ENCODE measurements at places on chromosomes 16 and 17.
A peak's percentile ranks its signal among the peaks of the same experiment; 100 is the strongest.

GRCh38 chr16:80973991-80974390 is 32.7 kb downstream of the CMC2 start:
- no peak for DNase-seq

DNA sequence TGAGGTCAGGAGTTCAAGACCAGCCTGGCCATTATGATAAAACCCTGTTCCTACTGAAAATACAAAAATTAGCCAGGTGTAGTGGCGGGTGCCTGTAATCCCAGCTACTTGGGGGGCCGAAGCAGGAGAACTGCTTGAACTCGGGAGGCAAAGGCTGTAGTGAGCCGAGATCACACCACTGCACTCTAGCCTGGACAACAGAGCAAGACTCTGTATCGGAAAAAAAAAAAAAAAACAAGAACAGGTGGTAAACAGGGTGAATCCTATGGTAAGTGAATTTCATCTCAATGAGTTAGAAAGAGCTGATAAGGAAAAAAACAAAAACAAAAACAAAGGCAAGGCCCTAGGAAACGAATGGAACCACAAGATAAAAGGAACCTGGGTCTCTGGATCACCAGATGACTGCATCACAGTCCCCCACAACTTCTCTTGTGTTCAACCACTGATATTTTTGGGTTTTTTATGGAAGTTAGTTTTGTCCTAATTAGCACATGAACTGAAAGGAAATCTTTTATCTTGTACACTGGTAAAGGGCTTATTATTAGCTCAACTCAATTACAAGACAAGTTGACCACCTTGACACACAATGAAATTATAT is 21.0 kb downstream of the GLG1 start:
- no peak for DNase-seq

- DNase-seq: no peak
These were observed 4.1 kb upstream of the SMIM5 start for GRCh38 chr17:75629157-75629556.

- DNase-seq: peak; percentile 32
These were observed 383.8 kb downstream of the ZFHX3 start for GRCh38 chr16:72664056-72664508.

DNA sequence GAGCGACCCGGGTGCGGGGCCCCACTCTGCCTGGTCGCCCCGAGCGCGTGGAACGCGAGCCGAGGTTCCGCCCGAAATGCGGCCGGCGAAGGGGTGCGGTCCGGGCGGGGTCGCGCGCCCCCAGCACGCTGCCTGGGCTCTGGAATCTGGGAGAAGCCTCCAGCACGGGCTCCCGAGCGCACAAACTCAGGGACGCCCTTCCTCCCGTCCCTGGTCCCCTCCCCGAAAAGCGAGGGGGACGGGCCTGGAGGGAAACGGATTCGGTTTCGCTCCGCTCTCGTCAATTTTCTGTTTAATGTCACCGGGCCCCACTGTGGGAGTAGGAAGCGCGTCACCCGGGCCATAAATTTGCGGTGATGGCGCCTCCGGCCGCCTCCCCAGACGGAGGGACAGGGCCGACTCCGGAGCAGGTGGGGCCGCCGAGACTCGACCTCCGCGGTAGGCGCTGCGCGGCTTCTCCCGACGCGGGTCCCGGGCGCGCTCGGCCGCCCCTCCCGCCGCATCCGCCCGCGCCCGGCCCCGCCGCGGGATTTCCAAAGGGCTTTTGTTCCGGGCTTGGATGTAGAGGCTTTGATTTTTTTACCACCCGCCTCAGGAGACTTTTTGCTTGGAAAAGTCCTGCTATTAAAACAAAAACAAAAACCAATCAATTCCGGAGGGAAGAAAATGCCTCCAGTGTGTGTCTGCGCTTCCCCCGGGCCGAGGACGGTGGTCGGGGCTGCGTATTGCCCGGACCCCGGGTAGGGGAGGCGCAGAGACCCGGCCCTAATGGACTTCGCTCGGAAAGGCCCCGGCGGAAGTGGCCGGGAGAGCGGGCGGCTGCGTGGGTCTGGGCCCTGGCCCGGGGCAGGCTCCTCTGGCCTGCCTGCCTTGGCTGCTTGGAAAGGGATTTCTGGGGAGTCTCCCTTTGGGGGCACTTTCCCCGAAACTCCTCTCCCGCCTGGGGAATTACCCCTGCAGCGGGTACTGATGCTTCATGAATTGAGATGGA is 7.9 kb upstream of the BAHCC1 start:
- peak; percentile 82 for DNase-seq

DNA sequence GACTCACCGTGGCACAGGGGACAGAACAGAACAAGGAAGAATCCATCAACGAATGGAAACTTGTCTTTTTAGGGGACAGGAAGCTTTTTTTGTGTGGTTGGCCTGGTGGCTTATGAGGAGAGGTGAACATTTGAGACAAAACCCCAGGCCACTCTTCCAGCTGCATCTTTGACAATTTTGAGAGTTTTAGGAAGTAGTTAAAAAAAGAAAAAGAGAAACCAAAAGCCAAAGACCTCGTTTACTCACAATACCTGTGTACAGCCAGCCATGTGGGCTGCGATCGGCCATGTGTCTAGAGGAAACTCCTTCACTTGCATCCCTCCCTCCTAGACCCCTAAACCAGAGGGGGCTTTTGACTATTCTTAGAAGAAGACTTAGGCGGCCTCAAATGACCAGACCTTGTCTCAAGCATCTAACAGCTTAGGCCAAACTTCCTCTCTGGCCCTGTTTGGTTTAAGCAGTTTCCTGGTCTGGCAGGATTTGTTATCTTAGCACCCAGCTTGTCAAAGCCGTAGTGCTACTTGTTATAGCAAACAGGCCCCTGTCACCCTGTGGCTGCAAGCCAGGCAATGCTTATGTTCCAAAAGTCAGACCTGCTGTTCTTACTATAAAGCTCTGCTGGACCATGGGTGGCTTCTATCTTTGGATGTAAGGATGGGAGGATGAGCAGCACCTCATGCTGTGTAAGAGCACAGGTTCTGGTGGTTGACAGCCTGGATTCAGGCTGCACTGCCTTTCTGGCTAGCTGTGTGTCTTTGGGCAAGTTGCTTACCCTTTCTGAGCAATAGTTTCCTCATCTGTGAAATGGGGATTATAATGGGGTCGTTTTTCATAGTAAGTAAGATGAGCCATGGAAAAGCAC is 17.7 kb downstream of the KSR1 start:
- no peak for DNase-seq

- DNase-seq: no peak
These were observed 1.6 kb downstream of the CHD9 start for GRCh38 chr16:53056392-53056881.

GRCh38 chr17:46057366-46057765 is 58.3 kb downstream of the STH start:
- no peak for DNase-seq

DNA sequence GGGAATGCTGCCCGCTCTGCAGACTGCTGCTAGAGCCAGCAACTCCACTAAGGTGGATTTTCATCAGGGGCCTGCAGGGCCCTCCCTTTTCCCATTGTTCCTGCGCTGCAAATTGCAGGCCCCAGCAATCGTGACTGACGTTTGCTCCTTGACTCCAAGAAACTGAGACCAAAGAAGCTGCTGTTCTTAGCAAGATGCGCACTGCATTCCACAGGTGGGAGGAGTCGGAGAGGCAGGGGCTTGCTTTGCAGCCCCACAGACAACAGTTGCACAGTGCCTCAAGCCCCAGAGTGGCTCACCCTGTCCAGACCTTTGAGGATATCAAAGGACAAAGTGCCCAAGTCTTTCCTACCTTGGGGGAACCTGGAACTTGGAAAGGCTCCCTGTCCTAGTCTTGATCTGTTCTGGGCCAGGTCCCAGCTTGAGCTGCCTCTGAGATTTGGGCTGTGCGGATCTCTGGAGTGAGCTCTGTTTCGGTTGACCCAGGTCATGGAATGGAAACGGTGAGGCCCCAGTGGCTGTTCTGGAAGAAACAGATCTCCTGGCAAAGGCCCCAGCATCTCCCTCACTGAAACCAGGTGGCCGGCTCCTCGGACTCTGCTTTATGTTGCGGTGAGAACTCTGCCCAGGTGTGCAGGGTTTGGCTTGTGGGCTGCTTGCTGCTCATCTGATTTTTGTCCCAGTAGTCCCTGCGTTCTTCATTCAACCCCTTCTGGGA is 24.9 kb downstream of the PLCD3 start:
- no peak for DNase-seq

GRCh38 chr17:3034578-3034920 is 28.9 kb downstream of the OR1D5 start:
- DNase-seq: no peak

DNA sequence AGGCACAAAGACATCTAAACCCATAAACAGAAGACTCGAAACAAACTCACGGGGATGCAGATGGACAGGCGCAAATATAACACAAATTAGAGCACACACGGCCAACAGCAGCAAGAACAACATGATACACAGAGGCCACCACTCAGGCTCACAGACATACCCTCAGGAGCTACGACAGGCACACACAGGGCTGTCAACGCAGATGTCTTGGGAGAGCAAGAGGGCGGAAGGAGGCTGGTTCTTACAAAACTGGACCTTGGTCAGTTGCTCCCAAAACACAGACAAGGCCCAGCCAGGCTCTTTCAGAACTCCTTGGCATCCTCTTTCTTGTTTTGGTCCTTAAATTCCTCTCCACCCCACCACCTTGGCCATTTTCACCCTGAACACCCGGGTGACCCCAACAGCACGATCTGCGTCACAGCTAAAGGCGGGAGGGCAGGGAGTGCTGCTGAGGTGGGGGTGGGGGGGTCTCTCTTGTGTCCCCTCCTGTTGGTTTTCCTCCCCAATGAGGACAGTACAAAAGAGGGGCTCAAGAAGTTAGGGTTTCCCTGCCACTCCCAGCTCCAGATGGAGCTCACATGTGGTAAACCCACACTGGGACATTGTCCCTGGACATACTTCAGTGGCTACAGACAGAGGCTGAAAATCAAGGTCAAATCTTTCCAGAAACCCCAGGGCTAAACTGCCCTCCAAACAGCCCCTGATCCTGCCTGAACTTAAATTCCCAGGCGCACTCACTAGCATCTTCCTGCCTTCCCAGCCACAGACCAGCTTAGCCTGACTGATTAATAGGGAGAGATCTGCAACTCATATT is 221.3 kb downstream of the C16orf78 start:
- no peak for DNase-seq

- DNase-seq: no peak
These were observed 95.2 kb upstream of the SEC14L1 start for GRCh38 chr17:77045441-77046041.

- no peak for DNase-seq
These were observed 16.1 kb downstream of the G6PC3 start for GRCh38 chr17:44086364-44087311.

DNA sequence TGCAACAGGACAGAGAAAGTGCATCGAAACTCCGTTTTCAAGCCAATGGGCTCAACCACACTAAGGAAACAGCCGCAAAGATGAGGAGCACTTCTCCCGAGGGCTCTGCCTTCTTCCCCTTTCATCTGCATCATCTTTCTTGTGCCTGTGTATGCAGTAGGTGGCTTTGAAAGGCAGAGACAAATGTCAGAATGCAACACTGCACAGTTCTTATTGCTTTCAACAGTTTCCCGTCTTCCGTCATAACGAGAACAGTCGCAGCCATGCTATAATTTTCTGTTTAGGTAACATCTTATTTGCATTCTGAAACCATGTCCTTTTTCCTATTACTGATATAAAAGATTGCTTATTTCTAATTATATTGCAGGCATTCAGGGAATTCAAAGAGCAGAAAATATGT is 205.2 kb downstream of the SLC39A11 start:
- no peak for DNase-seq

DNA sequence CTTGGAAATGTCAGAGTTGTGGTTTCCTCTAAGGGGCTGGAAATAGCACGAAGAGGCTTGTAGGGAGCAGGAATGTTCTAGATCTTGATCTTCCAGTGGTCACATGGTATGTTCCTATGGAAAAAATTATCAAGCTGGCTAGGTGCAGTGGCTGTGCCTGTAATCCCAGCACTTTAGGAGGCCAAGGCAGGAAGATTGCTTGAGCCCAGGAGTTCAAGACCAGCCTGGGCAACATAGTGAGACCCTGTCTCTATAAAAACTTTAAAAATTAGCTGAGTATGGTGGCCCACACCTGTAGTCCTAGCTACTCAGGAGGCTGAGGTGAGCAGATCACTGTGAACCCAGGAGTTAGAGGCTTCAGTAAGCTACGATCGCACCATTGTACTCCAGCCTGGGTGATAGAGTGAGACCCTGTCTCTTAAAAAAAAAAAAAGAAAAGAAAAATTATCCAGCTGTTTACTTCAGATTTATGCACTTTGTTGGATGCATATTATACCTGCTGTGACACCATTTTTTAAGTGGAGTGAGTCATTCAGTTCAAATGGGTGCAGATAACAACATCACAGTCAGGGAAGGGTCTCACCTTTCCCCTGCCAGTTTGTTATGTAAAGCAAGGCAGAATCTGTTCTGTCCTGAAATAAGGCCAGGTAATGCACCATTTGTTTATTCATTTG is 65.7 kb upstream of the LYRM9 start:
- no peak for DNase-seq

GRCh38 chr16:51148678-51149228 is 2.3 kb downstream of the SALL1 start:
- DNase-seq: peak; percentile 34

DNA sequence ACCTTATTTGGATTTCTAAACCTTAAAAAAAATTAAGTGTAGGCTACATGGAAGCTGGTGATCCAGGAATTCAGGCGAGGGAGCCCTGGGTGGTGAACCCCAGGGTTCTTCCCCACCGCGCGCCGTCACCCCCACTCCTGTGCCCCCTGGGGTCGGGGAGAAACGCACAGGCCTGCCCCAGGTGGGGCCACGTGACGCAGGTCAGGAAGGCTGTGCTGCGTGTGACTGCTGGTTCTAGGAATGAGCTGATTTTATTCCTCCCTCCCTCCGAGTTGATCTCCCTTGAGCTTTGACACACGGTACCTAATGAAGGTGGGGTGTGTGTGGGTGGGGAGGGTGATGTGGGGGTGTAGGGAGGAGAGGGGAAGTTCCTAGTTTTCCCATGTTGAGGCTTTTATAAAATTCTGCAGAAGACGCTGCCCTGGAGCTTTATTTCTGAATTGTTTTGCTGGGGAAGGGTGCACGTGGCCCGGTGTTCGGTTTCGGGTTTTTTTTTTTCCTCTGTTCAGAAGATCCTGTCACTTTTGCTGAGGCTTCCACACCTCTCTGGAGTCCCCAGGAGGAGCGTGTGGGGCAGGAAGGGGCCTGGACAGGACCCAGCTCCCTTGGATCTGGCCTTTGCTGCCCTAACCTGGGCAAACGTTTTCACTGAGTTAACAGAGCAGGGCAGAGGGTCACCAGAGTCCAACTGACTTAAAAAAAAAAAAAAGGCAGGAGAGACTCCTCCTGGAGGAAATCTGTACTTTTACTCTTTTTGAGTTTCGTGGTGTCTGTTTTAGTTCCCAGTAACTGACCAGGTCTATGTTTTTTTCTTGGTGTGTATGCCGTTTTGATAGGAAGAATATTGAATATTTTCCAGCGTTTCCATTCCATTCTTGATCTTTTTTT is 55.8 kb upstream of the GSE1 start:
- no peak for DNase-seq

DNA sequence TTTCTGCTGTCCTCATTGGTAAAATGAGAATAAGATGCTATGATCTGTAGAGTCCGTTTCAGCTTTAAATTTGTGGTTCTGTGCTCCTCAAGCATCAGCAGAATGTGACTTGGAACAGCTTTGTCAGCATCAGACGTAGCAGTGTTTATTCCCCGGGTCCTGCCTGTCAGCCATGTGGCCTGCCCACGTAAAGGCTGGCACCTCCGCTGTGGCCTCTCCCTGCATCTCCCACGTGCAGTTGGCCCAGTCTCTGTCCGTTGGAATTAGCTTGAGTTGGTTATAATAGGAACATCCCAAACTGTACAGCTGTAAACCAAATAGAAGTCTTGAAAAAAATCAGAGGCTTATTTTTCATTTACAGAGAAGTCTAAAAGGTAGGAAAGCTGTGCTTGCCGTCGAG is 61.7 kb downstream of the ARHGAP44 start:
- no peak for DNase-seq
